ENCODE measurements at places on chromosomes 6 and 20.

- no peak for DNase-seq
Measured at GRCh38 chr6:6220718-6221117, 99.7 kb downstream of the F13A1 start.

DNA sequence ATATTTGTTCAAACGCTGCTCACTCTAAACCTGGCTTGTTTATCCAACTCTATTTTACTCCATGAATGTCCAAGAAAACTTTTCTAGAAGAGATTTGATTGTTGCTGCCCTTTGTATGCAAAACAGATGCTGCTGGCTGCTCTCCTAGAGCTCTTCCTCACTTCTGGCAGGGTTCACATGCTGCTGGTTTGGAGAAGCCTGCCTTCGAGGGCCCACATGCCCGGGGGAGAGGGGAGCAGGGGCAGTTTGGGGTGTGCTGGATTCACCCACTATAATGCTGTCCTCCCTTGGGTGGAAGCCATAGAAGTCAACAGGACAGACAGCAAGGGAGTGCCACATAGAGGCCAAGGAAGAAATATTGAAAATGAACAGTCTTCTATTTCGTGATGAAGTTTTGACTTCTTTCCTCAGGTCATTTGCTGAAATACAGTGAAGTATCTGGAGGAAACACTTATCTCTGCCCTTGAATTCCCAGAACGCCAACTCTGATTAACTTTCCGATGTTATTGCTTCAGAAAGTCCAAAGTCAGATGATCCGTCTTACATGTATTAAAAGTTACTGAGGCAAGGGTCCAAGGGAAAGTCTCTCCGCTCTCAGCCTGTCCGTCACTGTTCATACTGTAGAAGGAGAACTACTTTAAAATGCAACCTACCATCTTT is 32.4 kb downstream of the LY86 start:
- no peak for DNase-seq

GRCh38 chr20:22801528-22801927 is 217.2 kb upstream of the FOXA2 start:
- DNase-seq, result no peak

DNA sequence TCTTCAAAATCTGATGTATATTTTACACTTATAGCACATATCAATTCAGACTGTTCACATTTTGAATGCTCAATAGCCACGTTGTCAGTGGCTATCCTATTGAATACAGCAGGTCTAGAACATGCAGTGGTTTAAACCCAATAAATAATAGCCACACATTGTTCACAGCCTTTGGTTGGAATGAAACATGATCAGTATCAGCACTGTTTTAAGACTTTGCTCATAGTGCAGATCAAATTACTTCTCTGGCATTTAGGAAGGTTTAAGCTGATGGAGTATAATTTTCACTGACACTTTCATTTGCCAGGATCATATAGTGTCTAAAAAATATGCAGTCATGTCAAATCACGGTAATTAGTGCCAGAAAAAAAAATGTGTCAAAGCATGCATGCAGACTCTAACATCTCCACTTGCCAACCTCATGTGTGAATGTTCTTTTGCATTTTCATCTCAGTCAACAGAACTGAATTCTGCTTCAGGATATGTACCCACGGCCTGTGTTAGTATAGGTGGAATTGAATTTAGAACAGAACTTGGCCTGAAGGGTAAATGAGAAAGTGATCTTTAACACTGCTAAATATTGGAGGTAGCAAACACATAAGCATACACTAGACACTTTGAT is 184.1 kb downstream of the SLC24A3 start:
- DNase-seq, result no peak

DNA sequence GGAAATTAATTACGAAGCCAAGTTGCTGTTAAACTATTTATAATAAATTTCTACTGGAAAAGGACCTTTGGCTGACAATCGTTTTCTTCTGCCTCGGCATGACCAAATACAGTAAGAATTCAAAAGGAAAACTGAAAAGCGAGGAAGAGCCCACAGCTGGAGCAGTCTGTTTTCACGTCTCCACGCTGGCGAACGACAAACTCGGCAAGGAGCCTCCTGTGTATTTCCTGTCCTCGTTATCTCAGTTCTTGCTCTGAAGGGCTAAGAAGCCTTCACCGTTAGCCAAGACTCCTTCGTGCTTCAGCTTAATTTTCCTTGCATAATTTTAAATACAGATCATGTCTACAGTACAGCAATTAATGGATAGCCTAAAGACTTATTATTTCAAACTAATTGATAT is 214.3 kb upstream of the PLCB4 start:
- DNase-seq, result no peak

GRCh38 chr6:56552187-56553130 is 90.2 kb downstream of the DST start:
- DNase-seq, result no peak

- no peak for DNase-seq
Measured at GRCh38 chr6:167791780-167792478, 34.8 kb upstream of the AFDN start.

Data from NCI-H1092 (cell line).